ENCODE measurements at places on chromosomes 2 and 18.

GRCh38 chr2:23385748-23386338 is 864 bp downstream of the KLHL29 start:
- no peak for DNase-seq

GRCh38 chr2:190844700-190845401 is 35.8 kb upstream of the GLS start:
- no peak for DNase-seq

- DNase-seq = no peak
Measured at GRCh38 chr2:11914455-11914854, 168.0 kb downstream of the LPIN1 start.

DNA sequence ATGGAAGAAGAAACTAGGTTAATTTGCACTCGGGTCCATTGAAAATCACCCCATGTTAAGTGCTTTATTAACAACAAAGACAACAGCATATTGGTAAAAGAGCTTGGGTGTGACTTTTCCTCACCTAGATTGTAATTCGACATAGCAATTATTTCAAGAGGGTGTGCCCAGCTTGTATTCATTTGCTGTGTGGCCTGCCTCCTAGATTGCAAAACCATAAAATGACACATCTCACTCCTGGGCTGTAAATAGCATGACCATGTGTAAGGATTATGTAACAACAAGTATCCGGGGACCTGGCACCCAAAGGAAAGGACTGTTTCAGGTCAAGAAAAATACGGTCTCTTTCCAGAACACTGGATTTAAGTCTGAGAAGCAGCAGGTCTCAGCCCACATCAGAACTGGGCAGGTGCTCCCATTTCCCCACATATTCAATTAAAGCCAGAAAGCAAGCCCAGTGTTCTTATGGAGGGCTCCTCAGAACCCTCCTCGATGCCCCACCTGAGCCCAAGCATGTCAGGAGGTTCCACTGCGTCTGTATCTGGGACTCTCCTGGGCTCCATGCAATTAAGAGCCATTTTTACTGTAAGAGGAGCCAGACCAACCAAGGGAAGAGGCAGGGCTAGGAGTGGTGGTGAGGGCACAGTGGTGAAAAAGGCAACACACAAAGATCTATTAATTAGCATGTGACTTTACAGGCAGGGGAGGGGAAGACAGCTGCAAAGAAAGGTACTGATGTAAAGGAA is 39.2 kb downstream of the MREG start:
- DNase-seq = no peak

DNA sequence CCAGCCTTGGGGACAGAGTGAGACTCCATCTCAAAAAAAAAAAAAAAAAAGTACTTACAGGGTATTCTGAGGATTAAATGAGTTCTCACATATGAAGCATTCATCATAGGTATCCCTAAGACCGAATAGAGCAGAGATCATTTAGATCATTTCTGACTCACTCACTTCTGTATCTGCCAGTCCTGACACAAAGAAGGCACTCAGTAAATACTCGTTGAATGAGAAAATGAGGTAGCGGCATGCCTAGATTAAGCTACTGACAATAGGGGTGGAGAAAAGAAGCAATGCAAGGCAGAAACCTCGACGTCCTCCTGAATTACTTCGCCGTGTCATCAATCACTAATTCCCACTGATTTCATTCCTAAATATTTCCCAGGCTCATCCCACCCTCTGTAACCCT is 103.8 kb downstream of the GREB1L start:
- no peak for DNase-seq

Data from GF-D8 (cell line).